ENCODE measurements at places on chromosomes 7 and 10.

DNA sequence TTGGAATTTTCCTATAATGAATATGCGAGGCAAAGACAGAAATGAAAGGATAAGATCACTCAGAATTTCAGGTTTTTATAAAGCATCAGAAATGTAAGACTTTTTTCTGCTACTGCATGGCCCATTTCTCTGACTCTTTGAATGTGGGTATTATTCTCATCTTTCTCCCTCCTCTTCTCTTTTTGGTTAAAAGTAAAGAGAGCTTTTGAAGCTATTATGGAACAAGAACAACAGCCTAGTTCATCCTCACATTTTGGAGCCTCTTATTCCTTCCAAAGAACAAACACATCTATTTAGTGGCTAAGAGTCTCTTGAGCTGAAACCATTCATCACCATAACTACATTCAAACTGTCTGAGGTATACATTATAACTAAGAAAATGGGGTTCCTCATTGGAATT is 19.4 kb upstream of the ATRNL1 start:
- no peak for DNase-seq

GRCh38 chr7:38448054-38448453 is 174.6 kb upstream of the TARP start:
- no peak for DNase-seq

DNA sequence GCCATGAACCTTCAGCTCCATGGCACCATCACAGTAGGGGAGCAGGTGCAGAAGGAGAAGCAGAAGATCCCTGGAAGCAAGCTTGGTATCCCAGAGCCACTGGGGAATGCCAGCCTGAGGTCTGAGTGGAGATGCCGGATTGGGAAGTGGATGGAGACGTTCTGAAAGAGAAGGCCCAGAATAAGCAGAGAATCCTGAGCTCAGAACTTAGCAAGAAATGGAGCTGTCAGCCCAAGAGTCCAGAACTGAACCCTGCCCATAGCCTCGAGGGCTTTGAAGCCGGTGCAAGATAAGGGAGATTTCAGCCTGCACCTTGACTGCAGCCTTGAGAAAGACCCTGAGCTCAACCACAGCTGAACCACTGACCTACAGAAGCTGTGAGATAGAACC is 13.9 kb upstream of the GDF10 start:
- no peak for DNase-seq

DNA sequence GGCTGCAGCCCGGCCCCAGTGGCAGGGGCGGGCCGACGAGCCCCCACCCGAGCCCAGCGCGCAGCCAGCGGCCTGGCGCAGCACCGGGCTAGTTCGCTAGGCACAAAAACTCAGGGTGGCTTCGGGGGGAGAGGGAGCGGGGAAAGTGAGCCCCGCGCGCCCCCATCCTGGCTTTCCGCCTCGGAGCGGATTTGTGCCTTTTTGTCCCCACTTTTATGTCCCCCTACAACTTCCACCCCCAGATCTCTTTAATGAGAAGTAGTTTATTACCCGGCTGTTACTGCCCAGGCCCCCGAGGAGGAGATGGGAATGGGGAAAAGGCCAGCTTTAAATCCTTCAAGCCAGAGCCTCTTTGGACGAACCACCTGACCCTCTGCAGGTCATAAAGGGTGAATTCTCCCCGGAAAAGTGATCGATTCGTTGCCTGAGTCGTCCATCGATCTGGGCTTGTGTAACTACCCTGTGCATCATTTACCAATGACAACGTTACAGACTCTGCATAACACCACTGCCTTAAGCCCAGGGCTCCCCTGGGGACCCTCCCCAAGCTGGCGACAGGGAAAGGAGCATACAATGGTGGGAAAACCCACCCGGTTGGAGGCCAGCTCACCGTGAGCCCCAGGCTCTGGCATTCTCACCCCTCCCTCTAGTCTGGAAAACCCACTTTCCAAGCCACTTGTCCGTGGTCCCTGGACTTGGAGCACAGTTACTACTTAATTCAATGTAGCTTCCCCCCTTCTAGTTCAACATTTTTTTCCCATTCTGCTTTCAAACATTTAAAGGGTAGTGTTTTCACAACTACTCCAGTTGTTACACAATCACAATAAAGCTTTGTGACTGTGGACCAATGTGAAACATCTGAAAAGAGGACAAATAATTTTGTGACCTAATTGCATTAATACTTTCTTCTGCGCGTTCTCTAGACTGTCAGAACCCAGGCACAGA is 748 bp upstream of the SH3PXD2A start:
- no peak for DNase-seq

DNA sequence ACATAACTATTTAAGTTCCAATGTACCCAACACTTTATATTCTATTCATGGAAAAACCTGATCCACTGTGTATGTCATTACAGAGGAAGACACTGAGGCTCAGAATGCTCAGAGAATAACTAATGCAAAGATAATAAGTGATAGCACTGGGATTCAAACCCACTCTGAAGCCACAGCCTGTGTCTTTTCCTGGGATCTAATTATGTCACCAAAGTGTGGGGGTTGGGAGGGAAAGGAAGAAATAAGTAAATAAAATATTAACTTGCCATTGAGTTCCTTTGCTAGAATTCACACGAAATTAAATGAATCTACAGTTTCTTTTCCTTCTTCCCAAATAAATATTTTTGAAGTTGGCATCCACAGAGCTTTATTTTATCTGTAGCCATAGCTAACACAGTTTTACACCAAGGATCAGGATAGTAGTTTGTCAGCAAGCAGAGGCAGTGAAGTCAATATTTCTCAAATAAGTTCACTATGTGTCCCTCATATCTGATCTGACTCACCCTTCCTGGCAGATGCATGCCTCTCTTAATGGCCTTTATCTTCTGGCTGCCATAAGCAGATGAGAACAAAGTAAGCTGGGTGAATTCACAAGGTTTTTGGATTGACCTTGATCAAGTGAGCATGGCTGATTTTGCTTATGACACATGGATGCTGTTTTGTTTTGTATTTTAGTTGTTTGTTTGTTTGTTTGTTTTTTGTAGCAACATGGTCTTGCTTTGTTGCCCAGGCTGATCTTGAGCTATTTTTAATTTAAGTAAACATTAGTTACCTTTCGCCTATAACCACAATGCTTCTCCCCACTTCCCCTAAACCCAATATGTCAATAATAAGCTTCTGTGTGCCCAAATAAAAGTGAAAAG is 6.3 kb downstream of the RAPGEF5 start:
- no peak for DNase-seq

GRCh38 chr7:8161364-8161828 is 100.6 kb downstream of the ICA1 start:
- no peak for DNase-seq
